K562 (cell line): ENCODE measurements at places on chromosomes 13 and 19. TPM values are rescaled to one million over a fixed set of nuclear protein-coding genes. Genes with fewer than 3 reads are reported as not detected.

Gene CYP4F12
- total RNA-seq = not detected in 2 replicates

Gene MPND
- 14.0 and 16.2 TPM in 2 replicates for total RNA-seq

Gene HS6ST3
- not detected in 2 replicates for total RNA-seq

Gene CLDN10
- not detected in 2 replicates for total RNA-seq

Gene ZNF506
- total RNA-seq = 0.27 and 0.31 TPM in 2 replicates

Gene LILRB3
- total RNA-seq = not detected in 2 replicates

Gene SYCN
- 0.36 TPM in 1 of 2 replicates, not detected in the other for total RNA-seq

Gene TSKS
- 2.3 and 2.4 TPM in 2 replicates for total RNA-seq

Gene ZNF470
- not detected in 2 replicates for total RNA-seq

DNA sequence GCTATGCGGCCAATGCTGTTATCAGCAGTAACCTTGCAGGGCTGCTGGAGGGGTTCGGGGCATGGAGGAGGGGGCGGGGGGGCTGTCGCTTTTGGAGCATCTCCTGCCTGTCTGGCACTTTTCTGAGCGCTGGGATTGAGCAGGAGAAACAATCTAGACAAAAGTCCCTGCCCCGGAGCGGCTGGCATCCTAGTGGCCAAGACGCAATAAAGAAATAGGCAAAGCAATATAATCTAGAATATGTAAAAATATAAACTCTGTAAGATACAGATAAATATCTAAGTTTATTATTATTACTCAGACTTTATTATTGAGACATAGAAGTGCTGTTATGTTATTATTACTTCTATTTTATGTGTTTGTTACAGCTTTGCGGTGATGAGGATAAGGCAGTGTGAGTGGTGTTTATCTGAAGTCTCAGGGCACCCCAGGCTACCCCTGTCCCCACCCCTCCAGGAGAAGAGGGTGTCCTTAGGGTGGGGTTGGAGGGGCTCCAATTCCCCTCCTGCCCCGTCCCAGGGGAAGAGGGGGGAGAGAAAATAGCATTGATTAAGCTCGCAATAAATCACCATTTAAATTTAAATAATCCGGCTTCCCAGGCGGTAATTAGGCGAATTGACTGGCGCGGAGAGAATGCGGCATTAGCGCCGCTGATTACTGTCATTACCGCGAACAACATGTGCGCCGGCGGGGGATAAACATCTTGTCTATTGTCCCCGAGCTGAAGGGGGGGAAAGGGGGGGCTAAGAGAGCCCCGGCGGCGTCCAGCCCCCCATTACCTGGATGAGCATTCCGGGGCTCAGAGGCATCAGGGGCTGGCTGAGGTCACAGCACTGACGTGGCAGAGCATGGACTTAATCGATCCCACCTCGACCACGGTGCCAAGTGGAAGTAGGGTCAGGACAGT is 3.2 kb downstream of the NPAS1 start:
- no peaks in the 10 kb centered on the region for H3K36me3 ChIP-seq
- H3K4me3 ChIP-seq = no peak overlapping the region
- peaks cover 19% of the 10 kb centered on the region for H3K27me3 ChIP-seq
- no peak for DNase-seq

- H3K27ac ChIP-seq = no peak overlapping the region
- H3K27me3 ChIP-seq = no peaks in the 10 kb centered on the region
- H3K36me3 ChIP-seq = peaks cover 90% of the 10 kb centered on the region; the same call in 2 of the 3 replicates
- H3K4me3 ChIP-seq = no peak overlapping the region
- no peak for DNase-seq
Observed at GRCh38 chr19:55690109-55690768, 15.2 kb downstream of the EPN1 start.

GRCh38 chr13:80884056-80884785 is 543.3 kb upstream of the SPRY2 start:
- no peaks in the 10 kb centered on the region for H3K27me3 ChIP-seq
- DNase-seq = peak; percentile 18
- no peak overlapping the region for H3K4me3 ChIP-seq
- no peaks in the 10 kb centered on the region for H3K4me1 ChIP-seq

DNA sequence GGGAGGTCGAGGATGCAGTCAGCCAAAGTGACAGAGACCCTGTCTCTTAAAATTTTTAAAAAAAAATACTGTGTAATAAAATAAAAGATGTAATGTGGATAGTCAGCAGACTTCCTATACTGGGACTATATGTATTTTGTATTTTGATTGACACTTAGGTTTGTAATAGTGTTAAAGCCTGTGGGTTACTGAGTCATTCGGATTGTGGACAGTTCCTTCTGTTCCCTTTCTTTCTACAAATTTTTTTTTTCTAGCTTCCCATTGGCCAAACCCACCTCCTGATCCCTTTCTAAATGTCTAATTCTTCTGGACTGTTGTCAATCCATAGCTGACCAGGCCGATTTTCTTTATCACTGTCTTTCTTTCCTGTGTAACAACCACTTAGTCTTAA is 108.0 kb downstream of the DNAJC3 start:
- no peak for DNase-seq
- H3K27me3 ChIP-seq = no peaks in the 10 kb centered on the region
- no peak overlapping the region for H3K27ac ChIP-seq
- peaks cover 28% of the 10 kb centered on the region; the same call in 2 of the 3 replicates for H3K36me3 ChIP-seq
- H3K4me1 ChIP-seq = no peaks in the 10 kb centered on the region

DNA sequence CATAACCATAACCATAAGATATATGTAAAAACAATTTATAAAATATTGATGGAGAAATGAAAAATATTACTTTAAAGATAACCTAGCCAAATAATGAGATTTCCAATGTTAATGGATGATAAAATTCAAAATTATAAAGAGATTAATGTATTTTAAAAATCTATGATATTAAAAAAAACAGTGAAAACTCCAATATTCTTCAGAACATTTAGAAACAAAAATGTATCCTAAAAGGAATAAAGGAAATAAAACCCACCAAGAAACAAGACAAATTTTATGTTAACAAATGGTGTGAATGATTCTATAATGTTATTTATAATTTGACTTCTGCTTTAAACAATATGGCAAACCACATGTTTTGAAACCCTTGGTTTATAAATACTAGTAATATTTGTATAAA is 1587.8 kb downstream of the PCDH9 start:
- H3K4me3 ChIP-seq = no peak overlapping the region
- no peak overlapping the region for H3K27ac ChIP-seq
- no peaks in the 10 kb centered on the region for H3K4me1 ChIP-seq
- no peaks in the 10 kb centered on the region for H3K27me3 ChIP-seq
- H3K36me3 ChIP-seq = no peaks in the 10 kb centered on the region
- no peak for DNase-seq

- DNase-seq = no peak
- no peaks in the 10 kb centered on the region for H3K27me3 ChIP-seq
- H3K36me3 ChIP-seq = no peaks in the 10 kb centered on the region
Observed at GRCh38 chr13:62294244-62294643, 878.6 kb upstream of the PCDH20 start.

DNA sequence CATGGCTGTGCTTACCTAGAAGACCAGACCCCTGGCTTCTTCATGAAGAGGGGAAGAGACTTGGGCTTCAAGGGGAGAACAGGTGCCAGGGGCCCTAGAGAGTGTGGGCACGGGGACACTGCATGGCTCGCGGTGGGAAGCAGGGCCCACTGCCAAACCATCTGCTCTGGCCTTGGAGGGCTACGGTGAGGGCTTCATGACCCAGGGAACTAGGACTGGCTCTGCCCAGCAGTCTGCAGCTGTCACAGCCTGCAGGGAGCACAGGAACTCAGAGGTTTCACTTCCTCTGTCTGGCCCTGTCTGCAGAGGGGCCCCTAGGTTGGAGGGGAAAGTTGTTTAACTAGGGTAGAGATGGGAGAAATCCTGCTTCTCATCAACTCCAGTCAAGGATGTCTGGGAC is 4.3 kb downstream of the ERCC1 start:
- H3K27me3 ChIP-seq = no peaks in the 10 kb centered on the region
- no peak for DNase-seq
- H3K36me3 ChIP-seq = peaks cover 61% of the 10 kb centered on the region; the same call in 2 of the 3 replicates
- no peak overlapping the region for H3K27ac ChIP-seq

- no peak overlapping the region for H3K4me3 ChIP-seq
- no peaks in the 10 kb centered on the region for H3K36me3 ChIP-seq
- H3K4me1 ChIP-seq = no peaks in the 10 kb centered on the region; the same call in 2 of the 3 replicates
- no peak overlapping the region for H3K27ac ChIP-seq
- no peaks in the 10 kb centered on the region; the same call in 2 of the 3 replicates for H3K27me3 ChIP-seq
Observed at GRCh38 chr19:8663920-8664670, 33.7 kb downstream of the NFILZ start.

DNA sequence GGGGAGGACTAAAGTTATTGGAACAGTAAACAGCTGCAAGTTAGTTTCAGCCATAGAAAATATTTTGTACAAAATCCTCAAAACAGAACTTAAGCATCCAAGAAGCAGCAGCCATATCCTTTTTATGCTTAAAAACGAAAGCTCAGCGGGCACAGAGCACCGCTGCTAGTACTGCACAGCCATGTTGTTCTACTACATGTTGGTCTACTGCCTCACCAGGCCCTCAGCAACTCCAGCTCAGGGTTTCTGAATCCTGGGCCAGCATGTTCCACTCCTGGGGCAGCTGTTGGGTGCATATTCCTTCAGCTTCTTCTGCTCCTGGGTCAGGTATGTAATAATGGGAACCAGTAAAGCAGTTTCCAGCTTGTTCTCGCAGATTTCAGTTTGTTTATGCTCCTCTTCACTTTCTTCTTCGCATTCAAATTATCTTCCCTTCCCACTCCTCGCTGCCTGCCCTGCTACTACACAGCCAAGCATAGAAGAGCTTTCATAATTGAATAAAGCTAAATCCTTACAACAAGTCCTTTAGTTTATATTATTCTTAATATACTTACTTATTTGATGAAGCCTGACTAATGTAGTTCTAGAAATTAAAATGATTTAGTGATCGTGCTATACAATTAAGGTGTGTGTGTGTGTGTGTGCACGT is 820.5 kb upstream of the ATXN8OS start:
- no peak overlapping the region for H3K4me3 ChIP-seq
- no peak overlapping the region for H3K27ac ChIP-seq
- no peak for DNase-seq
- no peaks in the 10 kb centered on the region for H3K4me1 ChIP-seq
- H3K36me3 ChIP-seq = no peaks in the 10 kb centered on the region

GRCh38 chr13:98456413-98456845 is 120.5 kb downstream of the STK24 start:
- no peak overlapping the region for H3K27ac ChIP-seq
- H3K36me3 ChIP-seq = peaks cover 44% of the 10 kb centered on the region; the same call in 2 of the 3 replicates
- H3K4me1 ChIP-seq = no peaks in the 10 kb centered on the region
- H3K4me3 ChIP-seq = no peak overlapping the region

GRCh38 chr13:29496241-29496712 is 99.2 kb downstream of the SLC7A1 start:
- no peak for DNase-seq
- H3K4me1 ChIP-seq = no peaks in the 10 kb centered on the region
- no peaks in the 10 kb centered on the region for H3K36me3 ChIP-seq
- H3K27me3 ChIP-seq = no peaks in the 10 kb centered on the region

GRCh38 chr13:100506154-100506553 is 82.4 kb downstream of the GGACT start:
- peaks cover 5% of the 10 kb centered on the region for H3K4me1 ChIP-seq
- H3K4me3 ChIP-seq = no peak overlapping the region
- no peak for DNase-seq
- no peak overlapping the region for H3K27ac ChIP-seq

DNA sequence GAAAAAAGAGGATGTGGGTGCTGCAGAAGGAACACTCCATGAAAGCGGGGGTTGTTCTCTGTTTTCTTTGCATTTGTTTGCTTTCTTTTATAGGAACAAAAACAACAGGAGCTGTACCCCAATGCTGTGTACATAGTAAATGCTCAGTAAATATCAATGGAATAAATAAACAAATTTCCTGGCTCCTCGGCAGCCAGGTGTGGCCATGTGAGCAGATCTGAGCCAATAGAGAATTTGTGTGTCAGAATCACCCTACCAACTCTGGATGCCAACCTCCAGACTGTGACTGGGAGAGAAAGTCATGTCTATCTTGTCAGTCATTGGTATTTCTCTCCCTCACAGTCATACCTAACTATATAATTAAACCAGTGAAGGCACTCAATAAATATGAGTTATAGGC is 10.6 kb upstream of the CLPP start:
- no peaks in the 10 kb centered on the region for H3K4me1 ChIP-seq
- DNase-seq = no peak
- no peak overlapping the region for H3K27ac ChIP-seq

- H3K27me3 ChIP-seq = no peaks in the 10 kb centered on the region
- H3K4me3 ChIP-seq = no peak overlapping the region
- H3K4me1 ChIP-seq = no peaks in the 10 kb centered on the region
- no peak for DNase-seq
- no peaks in the 10 kb centered on the region for H3K36me3 ChIP-seq
Observed at GRCh38 chr13:30997697-30998096, 65.2 kb downstream of the TEX26 start.

- no peak overlapping the region for H3K4me3 ChIP-seq
- no peaks in the 10 kb centered on the region; the same call in 1 of the 2 replicates for H3K4me1 ChIP-seq
- no peaks in the 10 kb centered on the region; the same call in 2 of the 3 replicates for H3K27me3 ChIP-seq
Observed at GRCh38 chr13:30787738-30788525, 52.6 kb downstream of the ALOX5AP start.
